ENCODE measurements at places on chromosomes 16 and 17.

DNA sequence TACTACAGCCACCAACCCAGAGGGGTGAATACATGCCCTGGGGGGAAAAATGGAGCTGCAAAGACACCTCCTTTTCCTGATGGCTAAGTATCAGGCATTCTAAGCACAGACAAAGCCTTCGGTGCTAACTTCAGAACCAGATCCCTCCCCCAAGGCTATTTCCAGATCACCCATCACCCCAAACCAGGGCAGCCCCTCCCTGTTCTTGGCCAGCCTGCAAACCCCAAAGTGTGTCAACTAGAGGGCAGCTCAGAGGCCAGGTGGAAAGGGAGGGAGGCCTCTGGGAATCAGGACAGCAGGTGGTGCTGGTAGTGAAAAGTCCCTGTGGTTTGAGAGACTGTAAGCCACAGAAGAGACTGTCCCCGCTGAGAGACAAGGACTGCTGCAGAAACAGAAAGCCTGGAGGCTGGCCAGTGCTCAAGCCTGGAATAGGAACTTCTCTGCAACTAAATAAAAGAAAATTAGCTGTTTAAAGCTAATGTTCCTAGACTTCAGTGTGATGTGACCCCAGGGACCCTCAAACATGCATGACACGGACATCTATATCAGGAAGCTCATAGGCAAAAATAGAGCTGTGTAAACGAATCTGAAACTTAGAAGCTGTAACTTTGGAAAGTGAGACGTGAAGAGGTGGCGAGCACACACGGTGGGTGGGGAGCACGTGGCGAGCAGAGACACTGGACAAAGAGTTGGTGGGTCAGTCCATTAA lies 9.1 kb downstream of the TUBG1 start:
- no peak for DNase-seq

- no peak for DNase-seq
These were observed 248.0 kb upstream of the GSE1 start for GRCh38 chr16:85365120-85365519.

GRCh38 chr17:31604936-31605335 lies 213.5 kb downstream of the RAB11FIP4 start:
- DNase-seq: no peak

DNA sequence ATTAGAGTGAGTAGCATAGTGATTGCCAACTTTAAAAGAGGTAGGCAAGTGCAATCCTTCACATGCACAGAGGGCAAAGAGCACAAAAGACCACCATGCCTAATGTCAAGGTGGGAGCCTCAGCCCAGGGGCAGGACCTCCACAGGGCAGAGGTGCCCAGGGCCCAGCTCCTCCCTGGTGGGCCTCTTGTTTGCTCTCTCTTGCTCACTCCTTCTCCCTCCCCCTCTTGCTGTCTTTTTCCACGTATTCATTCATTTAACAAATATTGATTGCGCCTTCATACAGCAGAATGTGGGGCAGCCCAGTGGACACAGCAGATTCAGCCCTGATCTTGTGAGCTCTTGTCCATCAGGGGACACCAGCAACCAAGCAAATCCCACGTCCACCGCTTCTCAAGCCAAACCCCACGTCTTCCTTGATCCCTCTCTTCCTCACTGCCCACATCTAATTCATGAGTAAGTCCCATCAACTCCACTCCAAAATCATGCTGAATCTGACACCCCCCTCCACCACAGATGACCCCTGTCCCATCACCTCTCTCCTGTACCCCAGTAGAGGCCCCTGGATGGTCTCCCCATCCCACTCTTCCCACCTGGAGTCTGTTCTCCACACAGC lies 44.1 kb upstream of the RPL38 start:
- DNase-seq: no peak

DNA sequence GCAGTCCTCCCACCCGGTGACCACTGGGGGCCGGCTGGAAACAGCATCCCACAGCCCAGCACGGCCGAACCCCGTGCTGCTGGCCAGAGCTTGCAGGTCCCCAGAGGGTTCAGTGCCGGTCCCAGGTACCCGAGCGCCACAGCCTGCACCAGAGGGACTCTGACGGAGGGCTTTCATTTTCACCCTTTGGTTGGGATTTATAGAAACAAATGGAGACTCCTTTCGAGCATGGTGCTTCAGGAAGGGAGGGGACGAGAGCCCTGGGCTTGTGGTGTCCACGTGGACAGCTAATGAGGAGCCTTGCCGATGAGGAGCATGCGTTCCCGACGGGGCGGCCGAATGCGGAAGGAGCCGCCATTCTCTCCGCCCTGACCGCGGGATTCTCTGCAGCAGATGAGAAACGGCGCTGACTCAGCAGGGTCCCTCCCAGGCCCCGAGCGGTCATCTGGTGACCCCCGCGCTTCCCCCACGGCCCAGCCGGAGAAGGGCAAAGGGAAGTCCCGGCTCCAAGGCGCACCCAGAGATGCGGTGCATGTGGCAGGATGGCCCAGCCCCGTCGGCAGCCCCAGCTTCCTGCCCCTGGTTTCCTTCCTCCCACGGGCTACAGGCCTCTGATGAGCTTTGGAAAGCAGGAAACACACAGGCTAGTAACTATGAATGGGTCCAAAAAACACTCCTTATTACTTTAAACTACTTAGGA lies 9.8 kb downstream of the SLC38A10 start:
- peak; percentile 58 for DNase-seq

- DNase-seq: no peak
These were observed 109.8 kb upstream of the FAM20A start for GRCh38 chr17:68710976-68711375.

GRCh38 chr17:32350666-32351418 lies 885 bp downstream of the ZNF207 start:
- no peak for DNase-seq

DNA sequence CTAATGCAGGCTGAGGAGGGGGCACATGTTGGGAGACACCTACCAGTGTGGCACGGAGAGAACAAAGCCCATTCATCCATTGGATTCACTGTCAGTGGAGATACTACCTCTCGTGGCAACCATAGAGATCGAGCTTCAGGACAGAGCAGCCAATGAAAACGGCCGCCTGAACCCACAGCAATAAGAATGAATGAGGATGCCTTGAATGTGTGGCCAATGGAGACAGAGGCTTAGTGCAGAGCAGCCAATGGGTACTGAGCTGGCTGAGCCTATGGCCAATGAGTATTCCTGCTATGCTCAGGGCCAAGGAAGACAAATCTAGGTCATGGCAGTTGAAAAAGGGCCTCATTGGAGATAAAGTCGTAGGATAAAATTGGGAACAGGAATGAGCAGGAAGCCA lies 10.9 kb downstream of the ARHGEF15 start:
- no peak for DNase-seq

DNA sequence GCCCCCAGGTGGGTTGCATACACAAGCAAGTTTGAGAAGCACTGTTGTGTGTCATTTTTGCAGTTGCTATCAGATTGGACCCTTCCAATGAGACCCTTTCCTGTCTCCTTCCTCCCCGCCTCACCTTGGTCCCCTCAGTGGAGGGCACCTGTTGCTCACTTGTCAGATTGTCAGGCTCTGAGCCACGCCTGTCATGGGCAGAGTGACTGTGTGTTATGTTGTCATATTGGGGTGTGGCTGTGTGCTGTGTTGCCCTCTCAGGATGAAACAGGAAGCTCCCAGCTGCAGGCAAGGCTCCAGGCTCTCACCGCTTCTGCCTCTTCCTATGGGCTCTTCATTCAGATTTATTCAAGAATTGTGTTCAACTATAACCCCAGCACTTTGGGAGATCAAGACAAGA lies 302.9 kb downstream of the CPPED1 start:
- peak; percentile 4 for DNase-seq

- DNase-seq: peak; percentile 83
These were observed 5.1 kb upstream of the NME4 start for GRCh38 chr16:391885-392335.

DNA sequence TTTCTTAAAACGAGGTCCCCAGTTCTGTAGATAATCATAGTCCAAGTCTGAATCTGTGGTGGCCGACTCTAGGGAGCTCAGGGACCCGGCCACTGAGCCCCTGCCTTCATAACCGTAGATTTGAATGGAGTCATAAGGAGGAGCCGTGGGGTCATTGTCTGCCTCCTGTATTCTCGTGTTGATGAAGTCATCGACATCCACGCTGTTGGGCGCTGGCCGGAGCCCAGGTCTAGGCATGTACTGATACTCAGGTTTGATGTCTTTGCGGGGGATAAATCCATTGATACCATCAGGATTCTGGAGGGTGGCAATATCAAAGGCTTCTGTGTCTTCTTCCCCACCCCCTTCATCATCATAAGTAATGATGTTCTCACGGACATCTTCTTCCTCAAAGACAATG lies 174.2 kb downstream of the CDH11 start:
- DNase-seq: no peak

- DNase-seq: no peak
These were observed 7.2 kb downstream of the GRB2 start for GRCh38 chr17:75398279-75398678.

DNA sequence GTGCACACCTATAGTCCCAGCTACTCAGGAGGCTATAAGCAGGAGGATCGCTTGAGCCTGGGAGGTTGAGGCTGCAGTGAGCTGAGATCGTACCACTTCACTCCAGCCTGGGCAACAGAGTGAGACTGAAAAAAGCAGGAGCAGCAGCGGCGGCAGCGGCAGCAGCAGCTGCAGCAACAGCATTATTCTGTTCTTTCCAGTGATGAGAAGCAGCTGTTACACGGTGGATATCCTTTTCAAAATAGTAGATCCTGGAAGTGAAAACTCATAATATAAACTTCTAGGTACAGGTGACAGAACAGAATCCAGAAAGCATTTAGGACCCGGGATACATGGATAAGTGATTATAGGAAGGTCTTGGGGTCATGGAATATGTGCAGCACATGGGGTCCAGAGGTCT lies 17.8 kb upstream of the HNF1B start:
- no peak for DNase-seq
